ENCODE measurements at places on chromosomes 7 and 10.

DNA sequence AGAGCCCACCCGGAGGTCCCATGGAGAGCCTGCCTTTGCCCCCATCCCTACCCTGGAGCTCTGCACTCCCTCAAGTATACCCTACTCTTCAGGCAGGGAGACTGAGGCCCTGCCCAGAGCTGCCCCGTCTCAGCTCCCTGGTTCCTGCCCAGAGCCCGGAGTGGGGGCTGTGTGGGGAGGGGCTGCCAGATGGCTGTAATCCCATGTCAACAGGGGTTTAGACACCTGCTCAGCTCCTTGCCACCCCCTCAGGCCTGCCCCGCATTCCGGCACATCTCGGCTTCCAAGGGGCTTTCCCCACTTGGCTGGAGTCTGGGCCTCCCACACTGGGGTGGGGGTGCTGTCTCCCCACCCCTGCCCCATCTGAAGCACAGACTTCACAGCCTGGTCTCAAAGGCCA, 20.9 kb upstream of the LFNG start:
- DNase-seq: no peak
- H3K4me1 ChIP-seq: no peaks in the 10 kb centered on the region
- no peak overlapping the region for H3K27ac ChIP-seq
- H3K4me3 ChIP-seq: no peak overlapping the region

DNA sequence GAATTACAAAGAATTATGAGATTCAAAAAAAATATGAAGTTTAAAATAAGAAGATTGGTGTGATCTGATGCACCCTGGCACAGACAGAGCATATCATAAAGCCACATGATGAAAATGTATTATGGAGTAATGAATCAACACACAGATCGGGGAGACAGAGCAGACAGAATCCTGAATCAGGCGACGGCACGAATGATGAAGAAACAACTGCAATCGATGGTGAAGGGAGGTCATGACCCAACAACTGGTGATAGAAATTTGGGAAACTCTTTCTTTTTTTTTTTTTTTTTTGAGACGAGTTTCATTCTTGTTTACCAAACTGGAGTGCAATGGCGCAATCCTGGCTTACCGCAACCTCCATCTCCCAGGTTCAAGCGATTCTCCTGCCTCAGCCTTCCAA, 1054.0 kb downstream of the TYW1 start:
- no peaks in the 10 kb centered on the region for H3K27me3 ChIP-seq
- no peaks in the 10 kb centered on the region for H3K36me3 ChIP-seq
- H3K4me1 ChIP-seq: no peaks in the 10 kb centered on the region
- no peak overlapping the region for H3K4me3 ChIP-seq

DNA sequence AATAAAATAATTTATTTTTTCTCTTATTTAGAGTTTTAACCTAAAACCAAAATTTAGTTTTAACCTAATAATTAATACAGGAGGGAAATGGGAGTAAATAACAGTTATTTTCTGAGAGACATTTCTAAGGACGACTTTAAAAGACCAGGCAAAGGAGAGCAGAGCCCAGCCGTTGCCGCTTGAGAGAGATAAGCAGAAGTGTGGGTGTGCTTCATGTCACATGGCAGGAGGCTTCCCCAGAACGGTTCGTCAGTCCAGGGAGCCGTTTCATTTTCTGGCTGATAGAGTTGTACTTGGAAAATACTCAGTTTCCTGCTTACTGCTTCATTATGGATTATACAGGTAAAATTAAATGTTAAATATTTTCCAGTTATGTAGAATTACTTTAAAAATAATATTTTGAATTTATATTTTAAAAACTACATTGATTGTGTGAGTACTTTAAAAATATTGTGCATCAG, 61.4 kb downstream of the ST7 start:
- peaks cover 3% of the 10 kb centered on the region for H3K36me3 ChIP-seq
- no peak overlapping the region for H3K4me3 ChIP-seq
- H3K27me3 ChIP-seq: peaks cover 39% of the 10 kb centered on the region
- DNase-seq: no peak

GRCh38 chr7:157550300-157551275, 213.8 kb downstream of the DNAJB6 start:
- no peaks in the 10 kb centered on the region for H3K36me3 ChIP-seq
- H3K4me3 ChIP-seq: no peak overlapping the region
- H3K27me3 ChIP-seq: no peaks in the 10 kb centered on the region
- no peak overlapping the region for H3K27ac ChIP-seq

DNA sequence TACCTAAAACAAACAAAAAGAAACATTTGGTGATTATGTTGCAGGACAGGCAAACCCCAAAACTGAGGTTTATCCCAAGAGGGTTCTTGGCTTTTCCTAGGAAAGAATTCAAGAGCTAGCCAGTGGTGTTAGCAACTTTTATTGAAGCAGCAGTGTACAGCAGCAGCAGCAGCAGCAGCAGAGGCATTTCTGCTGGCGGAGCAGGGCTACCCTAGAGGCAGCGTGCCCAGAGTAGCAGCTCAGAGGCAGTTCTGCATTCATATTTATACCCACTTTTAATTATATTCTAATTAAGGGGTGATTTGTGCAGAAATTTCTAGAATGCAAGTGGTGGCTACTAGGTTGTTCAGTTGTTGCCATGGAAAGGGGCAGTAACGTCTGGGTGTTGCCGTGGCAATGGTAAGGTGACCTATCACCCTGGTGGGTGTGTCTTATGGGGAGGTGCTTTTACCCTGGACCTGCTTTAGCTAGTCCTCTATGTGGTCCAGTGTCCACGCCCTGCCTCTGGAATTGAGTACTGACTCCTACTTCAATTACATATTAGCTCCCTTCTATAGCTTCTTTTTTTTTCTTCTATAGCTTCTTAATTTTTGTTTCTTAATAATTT, 53.9 kb downstream of the VCL start:
- peaks cover 13% of the 10 kb centered on the region for H3K36me3 ChIP-seq
- H3K4me1 ChIP-seq: peaks cover 25% of the 10 kb centered on the region

DNA sequence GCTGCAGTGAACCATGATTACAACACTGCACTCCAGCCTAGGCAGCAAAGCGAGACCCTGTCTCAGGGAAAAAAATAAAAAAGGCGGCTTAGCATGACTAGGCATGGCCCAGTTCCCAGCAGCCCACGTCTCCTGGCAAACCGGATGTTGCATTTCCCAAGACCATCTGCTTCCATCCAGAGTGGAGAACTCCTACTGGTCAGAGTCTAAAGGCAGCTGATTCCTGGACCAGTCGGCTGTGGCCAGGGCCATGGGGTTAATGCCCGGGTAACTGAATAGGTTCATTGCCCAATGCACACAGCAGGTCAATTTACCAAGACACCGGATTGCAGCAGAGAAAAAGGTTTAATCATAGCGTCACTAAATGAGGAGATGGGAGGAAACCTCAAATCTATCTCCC, 133.1 kb downstream of the MYL10 start:
- H3K36me3 ChIP-seq: no peaks in the 10 kb centered on the region
- no peak for DNase-seq
- no peak overlapping the region for H3K27ac ChIP-seq
- H3K27me3 ChIP-seq: no peaks in the 10 kb centered on the region
- no peak overlapping the region for H3K4me3 ChIP-seq

GRCh38 chr10:13942035-13942434, 355.3 kb downstream of the PRPF18 start:
- no peak for DNase-seq
- H3K27ac ChIP-seq: no peak overlapping the region
- H3K27me3 ChIP-seq: peaks cover 6% of the 10 kb centered on the region
- peaks cover 4% of the 10 kb centered on the region for H3K4me1 ChIP-seq
- H3K4me3 ChIP-seq: no peak overlapping the region

- no peak overlapping the region for H3K4me3 ChIP-seq
- no peak for DNase-seq
- H3K27me3 ChIP-seq: no peaks in the 10 kb centered on the region
- no peaks in the 10 kb centered on the region for H3K36me3 ChIP-seq
- H3K27ac ChIP-seq: no peak overlapping the region
Observed at GRCh38 chr7:81903115-81903514, 133.3 kb upstream of the HGF start.

DNA sequence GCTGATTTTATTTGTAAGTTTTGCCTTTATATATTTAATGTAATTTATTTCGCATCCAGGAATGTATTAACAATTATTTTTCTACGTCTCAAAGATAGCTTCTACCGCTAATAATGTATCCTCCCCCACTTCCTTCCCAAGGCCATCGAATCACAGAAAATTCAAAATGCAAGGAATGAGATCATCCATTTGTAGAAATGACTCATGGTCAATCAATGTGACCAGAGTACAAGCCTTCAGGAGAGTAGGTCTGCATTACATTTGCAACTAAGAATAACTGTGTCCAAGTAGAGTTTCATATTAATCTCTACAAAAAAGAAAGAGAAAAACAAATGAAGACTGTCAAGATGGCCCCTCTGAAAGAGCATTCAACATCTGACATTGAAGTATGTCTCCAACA, 205.9 kb upstream of the PHF14 start:
- H3K36me3 ChIP-seq: no peaks in the 10 kb centered on the region
- H3K4me1 ChIP-seq: no peaks in the 10 kb centered on the region
- no peak overlapping the region for H3K27ac ChIP-seq
- no peak overlapping the region for H3K4me3 ChIP-seq
- no peaks in the 10 kb centered on the region for H3K27me3 ChIP-seq
- DNase-seq: no peak

- peak overlapping the region; percentile 31 for H3K27ac ChIP-seq
- no peak overlapping the region for H3K4me3 ChIP-seq
- no peaks in the 10 kb centered on the region for H3K27me3 ChIP-seq
- peaks cover 67% of the 10 kb centered on the region for H3K36me3 ChIP-seq
- H3K4me1 ChIP-seq: peaks cover 31% of the 10 kb centered on the region
- peak; percentile 8 for DNase-seq
Observed at GRCh38 chr7:96686305-96686704, 23.3 kb downstream of the SEM1 start.

GRCh38 chr10:124505279-124505678, 43.7 kb downstream of the LHPP start:
- H3K27ac ChIP-seq: no peak overlapping the region
- H3K36me3 ChIP-seq: peaks cover 11% of the 10 kb centered on the region
- no peaks in the 10 kb centered on the region for H3K27me3 ChIP-seq
- no peak overlapping the region for H3K4me3 ChIP-seq
- DNase-seq: no peak
- H3K4me1 ChIP-seq: peaks cover 2% of the 10 kb centered on the region

- no peak overlapping the region for H3K27ac ChIP-seq
- no peak for DNase-seq
- no peak overlapping the region for H3K4me3 ChIP-seq
- peaks cover 12% of the 10 kb centered on the region for H3K36me3 ChIP-seq
Observed at GRCh38 chr10:29435809-29436501, 147.1 kb downstream of the LYZL1 start.

DNA sequence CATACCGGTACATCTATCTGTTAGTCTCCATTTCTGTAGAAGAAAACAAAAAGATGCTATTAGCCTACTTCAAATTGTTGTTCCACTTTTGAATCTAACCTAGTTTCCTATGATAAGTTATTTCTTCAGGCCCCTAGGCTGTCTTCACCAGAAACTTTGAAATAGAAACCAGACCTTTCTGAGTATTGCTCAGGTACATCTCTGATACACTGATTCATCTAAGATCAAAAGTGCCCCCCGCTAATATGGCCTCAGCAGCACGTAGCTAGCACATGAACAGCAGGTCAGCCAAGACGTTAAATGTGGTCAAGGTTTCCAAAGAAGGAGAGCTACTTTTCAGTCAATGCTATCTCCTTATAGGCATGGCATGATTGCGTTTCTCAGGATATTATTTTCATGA, 23.6 kb downstream of the CTAGE6 start:
- no peak for DNase-seq
- peaks cover 12% of the 10 kb centered on the region for H3K4me1 ChIP-seq
- H3K27me3 ChIP-seq: no peaks in the 10 kb centered on the region
- no peak overlapping the region for H3K27ac ChIP-seq
- peaks cover 28% of the 10 kb centered on the region for H3K36me3 ChIP-seq

GRCh38 chr10:73079779-73080541, 16.7 kb downstream of the P4HA1 start:
- no peak for DNase-seq
- H3K27me3 ChIP-seq: no peaks in the 10 kb centered on the region
- no peak overlapping the region for H3K27ac ChIP-seq
- no peak overlapping the region for H3K4me3 ChIP-seq

DNA sequence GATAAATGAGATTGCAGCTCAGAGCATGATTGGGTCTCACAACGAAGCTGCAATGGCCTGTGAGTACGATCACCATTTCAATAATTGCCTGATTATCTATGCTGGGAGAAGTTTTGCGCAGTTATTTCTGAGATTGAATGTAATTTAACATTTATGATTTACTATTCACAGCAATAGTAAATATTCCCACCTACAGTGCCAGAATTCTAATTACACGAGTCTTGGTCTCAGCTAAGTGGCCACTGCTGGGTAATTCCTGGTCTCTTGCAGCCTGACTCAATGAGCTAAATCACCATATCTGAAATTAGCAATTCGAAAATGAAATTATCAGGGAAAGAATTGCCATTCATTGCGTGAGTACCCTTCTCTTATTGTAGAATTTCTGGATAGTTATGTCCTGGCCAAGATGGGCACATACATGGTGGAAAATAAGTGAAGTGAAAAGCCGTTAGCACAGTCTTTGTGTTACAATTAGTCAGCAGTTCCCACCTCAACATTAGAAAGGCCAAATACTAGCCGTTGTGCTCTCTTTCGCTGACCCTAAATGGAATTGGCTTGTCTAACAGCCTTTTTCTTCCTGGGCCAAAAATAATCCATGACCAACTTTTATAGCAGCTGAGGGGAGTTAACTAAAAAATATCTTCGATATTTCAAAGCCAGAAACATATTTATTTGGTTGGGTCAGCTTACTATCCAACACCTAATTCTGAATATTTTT, 681.0 kb upstream of the C7orf33 start:
- no peak overlapping the region for H3K4me3 ChIP-seq
- no peaks in the 10 kb centered on the region for H3K4me1 ChIP-seq
- H3K27ac ChIP-seq: no peak overlapping the region
- H3K27me3 ChIP-seq: no peaks in the 10 kb centered on the region
- no peak for DNase-seq
- H3K36me3 ChIP-seq: no peaks in the 10 kb centered on the region

GRCh38 chr10:129961157-129961701, 2.8 kb downstream of the EBF3 start:
- H3K4me1 ChIP-seq: peaks cover 18% of the 10 kb centered on the region
- H3K36me3 ChIP-seq: peaks cover 4% of the 10 kb centered on the region
- DNase-seq: no peak
- H3K27me3 ChIP-seq: peaks cover 70% of the 10 kb centered on the region
- H3K4me3 ChIP-seq: no peak overlapping the region

DNA sequence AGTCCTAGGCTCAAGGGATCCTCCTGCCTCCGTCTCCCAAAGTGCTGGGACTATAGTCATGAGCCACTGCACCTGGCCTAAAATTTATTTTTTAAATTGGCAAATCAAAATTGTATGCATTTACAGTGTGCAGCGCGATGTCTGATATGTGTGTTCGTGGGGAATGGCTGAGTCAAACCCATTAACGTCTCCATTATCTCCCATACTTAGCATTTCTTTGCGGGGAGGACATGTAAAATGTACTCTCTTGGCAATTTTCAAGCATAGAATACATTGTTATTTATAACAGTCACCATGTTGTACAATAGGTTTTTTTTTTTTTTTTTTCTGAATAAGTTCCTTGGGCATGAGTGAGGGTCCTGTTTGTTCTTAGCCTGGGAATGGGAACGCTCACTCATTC, 3.8 kb downstream of the TMEM184A start:
- no peak overlapping the region for H3K4me3 ChIP-seq
- no peaks in the 10 kb centered on the region for H3K36me3 ChIP-seq
- peaks cover 6% of the 10 kb centered on the region for H3K4me1 ChIP-seq
- no peak for DNase-seq
- H3K27me3 ChIP-seq: no peaks in the 10 kb centered on the region

GRCh38 chr10:124359336-124359832, 59.3 kb downstream of the OAT start:
- peaks cover 11% of the 10 kb centered on the region for H3K4me1 ChIP-seq
- no peak overlapping the region for H3K4me3 ChIP-seq
- no peak for DNase-seq
- no peak overlapping the region for H3K27ac ChIP-seq

- peak; percentile 8 for DNase-seq
- peaks cover 15% of the 10 kb centered on the region for H3K4me1 ChIP-seq
- no peaks in the 10 kb centered on the region for H3K36me3 ChIP-seq
- no peak overlapping the region for H3K27ac ChIP-seq
- peaks cover 53% of the 10 kb centered on the region for H3K27me3 ChIP-seq
Observed at GRCh38 chr10:114631666-114632417, 26.2 kb downstream of the ABLIM1 start.

Measured in activated CD4-positive, alpha-beta T cell treated with anti-CD3 and anti-CD28 coated beads, Interleukin-2, amount 10 ng/mL, durations not matched to agents 7 days and 5 days (primary cell).